ENCODE measurements at places on chromosomes 6 and 20.

DNA sequence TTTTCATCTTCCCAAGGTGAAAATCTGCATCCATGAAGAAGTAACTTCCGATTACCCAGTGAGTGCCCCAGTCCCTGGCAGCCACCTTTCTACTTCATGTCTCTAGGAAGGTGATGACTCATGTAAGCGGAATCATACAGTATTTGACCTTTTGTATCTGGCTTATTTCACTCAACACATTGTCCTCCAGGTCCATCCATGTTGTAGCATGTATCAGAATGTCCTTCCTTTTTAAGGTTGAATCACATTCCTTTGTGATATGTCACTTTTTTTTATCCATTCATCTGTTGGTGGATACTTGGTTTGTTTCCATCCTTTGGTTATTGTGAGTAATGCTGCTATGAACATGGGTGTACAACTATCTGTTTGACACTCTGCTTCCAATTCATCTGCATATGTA, 176.3 kb upstream of the CDYL start:
- DNase-seq: no peak

GRCh38 chr6:36599791-36600209, 5.6 kb downstream of the SRSF3 start:
- DNase-seq: no peak

- DNase-seq: no peak
Observed at GRCh38 chr6:141653590-141653989, 479.1 kb upstream of the GJE1 start.

DNA sequence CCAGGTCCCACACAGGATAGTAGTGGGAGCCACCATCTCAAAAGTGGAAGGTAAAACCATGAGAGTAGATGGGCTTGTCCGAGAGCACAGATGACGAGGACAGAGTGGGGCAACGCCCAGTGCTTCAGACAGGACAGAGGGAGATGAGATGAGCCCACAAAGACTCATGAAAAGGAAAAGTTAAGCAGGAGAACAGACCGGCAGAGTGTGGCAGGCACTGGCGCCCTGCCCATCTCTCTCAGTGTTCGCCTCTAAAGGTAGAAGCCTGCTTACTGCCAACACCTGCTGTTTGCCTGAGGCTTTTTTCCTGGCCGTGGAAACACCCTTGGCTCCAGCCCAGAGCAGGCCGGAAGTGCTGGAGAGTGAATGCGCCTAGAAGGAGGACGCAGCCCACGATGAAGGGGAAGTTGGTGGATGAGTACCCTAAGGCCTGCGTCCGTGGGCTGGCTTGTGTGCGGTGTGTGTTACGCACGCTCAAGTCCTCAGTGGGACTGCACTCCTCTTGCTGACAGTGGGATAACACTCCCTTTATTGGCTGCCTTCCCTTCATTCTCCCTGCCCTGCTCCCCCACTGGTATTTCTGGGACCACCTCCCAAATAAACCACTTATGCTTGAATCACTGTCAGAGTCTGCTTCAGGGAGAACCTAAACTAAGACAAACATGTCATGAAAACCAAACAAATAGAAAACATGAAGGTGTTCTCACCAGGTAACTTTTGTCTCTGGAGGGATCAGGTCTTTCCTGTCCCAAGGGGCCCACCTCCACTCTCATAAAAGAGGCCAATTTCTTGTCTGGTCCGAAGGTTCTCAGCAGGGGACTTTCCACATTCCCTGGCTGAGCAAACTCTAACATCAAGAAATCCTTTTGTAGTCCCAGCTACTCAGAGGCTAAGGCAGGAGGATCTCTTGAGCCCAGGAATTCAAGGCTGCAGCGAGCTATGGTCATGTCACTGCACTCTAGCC, 9.1 kb upstream of the FOXP4 start:
- DNase-seq: no peak

- no peak for DNase-seq
Observed at GRCh38 chr6:141451181-141451510, 681.6 kb upstream of the GJE1 start.
